ENCODE measurements at places on chromosomes 11 and 22.

DNA sequence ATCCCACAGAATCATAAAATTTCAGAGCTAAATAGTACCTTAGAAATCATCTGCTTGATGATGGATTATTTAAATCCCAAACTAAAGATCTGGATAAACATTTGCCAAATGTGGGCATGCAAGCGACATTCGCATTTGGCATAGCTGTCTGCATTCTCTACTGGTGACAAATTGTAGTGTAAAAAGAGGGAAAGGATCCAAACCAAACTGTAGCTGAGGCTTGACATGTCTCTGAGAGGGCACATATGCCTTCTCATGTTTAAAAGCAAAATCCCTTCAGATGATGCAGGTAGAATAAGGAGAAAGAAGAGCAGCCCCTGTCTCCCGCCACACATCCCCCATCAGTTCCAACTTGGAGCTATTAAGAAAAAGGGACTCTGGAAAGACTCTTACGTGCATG, 257.5 kb upstream of the MTNR1B start:
- no peak for DNase-seq

GRCh38 chr11:2488004-2488403, 43.2 kb downstream of the KCNQ1 start:
- no peak for DNase-seq

GRCh38 chr22:19546680-19547079, 22.5 kb upstream of the CLDN5 start:
- no peak for DNase-seq

DNA sequence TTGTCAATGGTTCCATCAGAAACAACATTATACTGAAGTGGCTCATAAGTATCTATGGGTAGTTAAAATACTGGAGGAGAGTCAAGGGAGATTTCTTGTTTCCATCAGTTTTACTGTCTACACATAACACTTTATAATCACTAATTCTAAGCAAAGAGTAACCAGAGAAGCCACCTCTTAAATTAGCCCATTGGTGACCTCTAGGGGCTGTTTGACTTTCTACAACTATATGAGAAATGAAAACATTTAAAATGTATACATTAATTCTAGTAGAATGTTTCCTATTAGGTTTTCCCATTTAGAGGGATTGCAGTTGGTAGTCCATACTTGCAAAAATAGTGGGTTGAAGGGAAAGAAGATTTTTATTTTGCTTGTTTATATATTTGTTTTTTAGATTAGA, 504.3 kb downstream of the FAM181B start:
- peak; percentile 7 for DNase-seq

- DNase-seq, result no peak
These were observed 97.6 kb upstream of the CLMP start for GRCh38 chr11:123292647-123293046.

DNA sequence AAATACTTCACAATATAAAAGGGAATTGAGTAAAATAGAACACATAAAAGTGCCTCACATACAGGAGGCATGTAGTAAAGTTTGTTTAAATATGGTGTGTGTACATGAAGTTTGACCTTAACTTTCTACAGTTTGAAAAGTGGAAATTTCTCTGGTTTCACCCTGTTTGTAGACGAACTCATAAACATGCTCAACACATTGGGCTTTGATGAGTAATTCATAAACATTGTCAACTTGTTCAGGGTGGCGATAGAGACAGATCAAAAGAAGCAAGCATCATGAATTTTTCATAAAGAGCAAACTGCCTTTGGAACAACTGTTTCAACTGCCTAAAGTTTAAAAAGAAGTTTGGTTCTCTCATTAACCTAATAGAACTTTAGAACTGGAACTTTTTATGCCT, 9.1 kb downstream of the SLN start:
- DNase-seq, result no peak

- DNase-seq, result peak; percentile 55
These were observed 7.6 kb downstream of the CARS1 start for GRCh38 chr11:3049430-3050243.

DNA sequence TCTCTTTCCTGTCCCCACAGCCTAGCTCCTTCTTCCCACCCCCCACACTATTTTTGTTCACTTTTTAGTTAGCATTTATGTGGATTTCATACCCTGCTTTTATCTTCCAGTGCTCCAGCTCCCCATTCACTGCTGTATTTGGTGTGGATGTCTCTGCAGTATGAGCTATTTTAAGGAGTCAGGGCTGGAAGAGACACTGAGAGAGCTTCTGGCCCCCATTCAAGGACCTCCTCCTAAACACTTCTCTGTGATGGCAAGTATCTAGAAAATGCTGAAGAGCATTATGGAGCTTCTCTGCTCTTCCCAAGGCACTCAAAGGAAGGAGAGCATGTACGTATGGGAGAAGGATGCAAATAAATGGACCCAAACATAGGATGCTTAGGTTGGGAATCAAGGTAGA, 79.5 kb downstream of the RAB30 start:
- no peak for DNase-seq

DNA sequence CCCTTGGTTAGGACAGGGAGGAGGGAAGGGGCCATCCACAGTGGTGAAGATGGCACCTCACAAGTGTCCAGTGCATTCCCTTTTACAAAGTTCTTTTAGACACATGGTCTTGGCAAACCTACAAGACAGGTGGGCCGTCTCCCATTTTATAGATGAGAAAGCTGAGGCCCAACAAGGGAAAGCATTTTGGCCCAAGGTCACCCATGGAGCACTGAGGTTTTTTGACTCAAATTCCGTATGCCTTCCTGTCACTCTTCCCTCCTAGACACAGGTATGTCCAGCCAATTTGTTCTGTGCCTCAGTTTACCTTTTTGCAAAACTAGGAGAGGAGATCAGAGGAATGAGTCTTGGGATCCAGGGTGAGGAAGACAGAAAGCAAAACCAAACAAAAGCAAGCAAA, 1.2 kb downstream of the C1QTNF4 start:
- DNase-seq, result no peak

DNA sequence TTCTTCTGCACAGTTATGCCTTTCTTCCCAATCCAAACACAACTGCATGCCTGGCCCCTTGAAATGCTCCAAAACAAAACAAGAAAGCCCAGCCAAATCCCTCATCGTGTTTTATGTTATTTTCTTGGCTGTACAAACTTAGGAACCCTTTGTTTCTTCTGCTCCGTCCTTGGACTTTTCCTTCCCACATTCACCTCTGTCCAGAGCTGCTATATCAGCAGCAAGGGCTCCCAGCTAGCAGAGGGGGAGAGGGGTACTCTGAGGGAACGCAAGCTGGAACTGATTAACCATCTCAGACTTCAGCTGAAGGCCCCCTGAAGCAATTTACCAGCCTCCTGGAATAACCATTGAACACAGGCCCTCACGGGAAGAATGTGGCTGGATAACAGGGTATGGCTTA, 214.7 kb downstream of the TENM4 start:
- no peak for DNase-seq

- peak; percentile 24 for DNase-seq
These were observed 70.9 kb downstream of the ZBTB44 start for GRCh38 chr11:130243816-130244215.
